CD8-positive, alpha-beta memory T cell (primary cell): ENCODE measurements at places on chromosomes 2 and 18.

DNA sequence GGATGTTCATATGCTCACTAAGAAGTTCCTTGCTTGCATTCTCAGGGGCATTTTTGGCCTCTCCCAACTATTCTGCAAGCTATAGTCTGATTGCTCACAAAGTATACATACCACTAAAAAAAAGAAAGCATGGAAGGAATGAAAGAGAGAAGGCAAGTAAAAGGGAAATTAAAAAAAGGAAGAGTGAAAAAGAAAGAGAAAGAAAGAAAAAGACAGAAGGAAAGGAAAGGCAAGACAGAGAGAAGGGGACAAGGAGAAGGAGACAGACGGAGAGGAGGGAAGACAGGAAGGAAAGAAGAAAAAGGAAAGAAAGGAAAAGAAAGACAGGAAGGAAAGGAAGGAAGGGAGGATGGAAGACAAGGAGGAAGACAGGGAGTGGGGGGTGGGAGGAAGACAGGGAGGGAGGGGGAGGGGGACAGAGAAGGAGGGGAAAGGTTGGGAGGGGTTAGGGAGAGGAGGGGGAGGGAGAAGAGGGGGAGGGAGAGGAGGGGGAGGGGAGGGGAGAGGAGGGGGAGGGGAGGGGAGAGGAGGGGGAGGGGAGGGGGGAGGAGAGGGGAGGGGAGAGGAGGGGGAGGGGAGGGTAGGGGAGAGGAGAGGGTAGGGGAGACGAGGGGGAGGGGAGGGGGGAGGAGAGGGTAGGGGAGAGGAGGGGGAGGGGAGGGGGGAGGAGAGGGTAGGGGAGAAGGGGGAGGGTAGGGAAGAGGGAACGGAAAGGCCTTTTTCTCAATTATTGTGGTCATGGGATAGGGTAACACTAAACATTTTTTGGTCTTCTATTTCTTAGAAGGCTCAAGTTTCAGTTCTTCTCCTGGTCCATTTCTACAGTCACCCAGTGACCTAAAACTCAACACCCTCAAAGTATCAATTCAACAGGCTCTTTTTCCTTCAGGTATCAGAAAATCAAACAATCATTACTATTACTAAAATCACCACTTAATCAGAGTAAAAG lies 50.7 kb downstream of the CERKL start:
- no peak for DNase-seq

DNA sequence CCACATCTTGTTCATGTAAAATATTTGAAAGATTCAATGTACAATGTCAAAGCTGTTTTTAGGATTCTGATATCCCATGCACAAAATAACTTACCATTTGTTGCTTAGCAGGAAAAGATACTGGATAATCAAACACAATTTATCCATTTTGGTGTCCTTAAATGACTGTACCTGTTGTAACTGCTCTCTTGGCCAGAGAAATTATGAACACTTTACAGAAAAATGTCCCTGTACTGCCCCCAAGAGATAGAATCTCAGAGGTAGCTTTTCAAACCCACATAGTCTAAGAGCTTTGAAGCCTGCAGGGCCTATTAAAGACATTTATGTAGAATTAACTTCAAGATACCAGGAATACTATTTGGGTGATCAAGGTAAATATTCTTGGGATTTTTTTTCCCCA lies 12.2 kb upstream of the ME2 start:
- DNase-seq = no peak

GRCh38 chr18:44589693-44590355 lies 90.9 kb upstream of the SETBP1 start:
- DNase-seq = no peak

GRCh38 chr2:199428291-199428690 lies 29.4 kb downstream of the SATB2 start:
- no peak for DNase-seq

DNA sequence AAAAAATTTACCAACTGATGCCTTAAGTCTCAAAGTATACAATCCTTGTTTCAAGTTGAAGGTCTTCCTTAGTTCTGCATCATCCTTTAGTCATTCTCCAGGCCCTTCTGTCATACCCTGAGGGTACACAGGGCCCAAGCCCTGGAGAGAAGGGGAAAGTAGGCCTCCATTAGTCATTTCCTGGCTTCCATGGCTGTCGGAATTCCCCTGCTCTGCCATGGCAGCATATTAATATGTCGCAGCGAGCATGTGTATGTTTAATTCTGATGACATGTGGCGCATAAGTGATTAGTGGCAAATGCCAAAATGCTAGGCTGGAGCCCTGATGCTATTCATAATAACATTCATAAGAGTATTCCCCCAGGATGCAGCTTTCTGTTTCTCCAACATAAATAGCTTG lies 22.1 kb downstream of the GPR39 start:
- DNase-seq = no peak

- DNase-seq = no peak
Observed at GRCh38 chr18:45044787-45045186, 364.1 kb downstream of the SETBP1 start.

DNA sequence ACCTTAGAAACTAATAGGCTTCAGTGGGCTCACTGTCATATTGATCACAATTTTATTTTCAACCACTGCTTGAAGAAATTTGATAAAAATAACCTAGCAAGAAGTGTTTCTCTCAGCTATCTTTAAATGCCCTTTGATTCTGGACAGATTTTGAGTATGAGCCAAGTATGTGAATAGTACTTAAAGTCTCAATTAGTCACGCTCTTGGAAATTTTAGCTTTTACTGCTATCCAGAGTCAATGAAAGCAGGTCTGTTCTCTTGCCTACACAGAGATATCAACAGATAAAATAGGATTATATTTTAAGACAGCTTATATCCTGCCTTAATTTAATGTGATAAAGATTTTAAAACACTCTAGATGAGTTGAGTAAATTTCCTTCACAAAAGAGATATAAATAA lies 337.3 kb downstream of the CBLN2 start:
- DNase-seq = no peak

GRCh38 chr2:73366060-73366459 lies 19.6 kb upstream of the ALMS1 start:
- no peak for DNase-seq

DNA sequence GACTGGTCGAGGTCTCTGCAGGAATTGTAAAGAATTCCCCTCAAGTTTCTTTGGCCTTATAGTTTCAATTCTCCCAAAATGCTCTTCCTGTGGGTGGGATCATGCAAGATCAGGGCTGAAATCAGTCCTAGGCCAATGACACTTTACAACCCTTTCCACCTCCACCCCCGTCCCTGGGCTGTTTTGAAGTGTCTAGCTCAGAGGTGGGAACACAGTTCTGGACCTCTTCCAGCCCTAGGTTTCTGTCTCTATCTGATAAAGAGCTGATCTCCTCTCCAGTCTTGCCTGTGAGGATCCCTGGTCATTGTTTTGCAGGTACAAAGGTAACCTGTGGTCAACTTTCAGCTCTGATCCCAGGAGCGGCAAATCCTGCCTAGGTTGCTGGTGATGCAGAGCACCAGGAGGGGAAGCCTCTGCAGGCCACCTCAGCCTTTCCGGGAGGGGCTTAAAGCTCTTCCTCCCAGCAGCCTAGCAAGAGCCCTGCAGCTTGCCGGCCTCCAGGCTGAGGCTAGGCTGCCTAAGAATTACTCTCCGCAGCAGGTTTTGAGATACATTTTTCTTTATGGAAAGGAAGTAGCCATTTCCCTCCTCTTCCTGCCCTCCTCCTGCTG lies 69.8 kb upstream of the WIPF1 start:
- no peak for DNase-seq

DNA sequence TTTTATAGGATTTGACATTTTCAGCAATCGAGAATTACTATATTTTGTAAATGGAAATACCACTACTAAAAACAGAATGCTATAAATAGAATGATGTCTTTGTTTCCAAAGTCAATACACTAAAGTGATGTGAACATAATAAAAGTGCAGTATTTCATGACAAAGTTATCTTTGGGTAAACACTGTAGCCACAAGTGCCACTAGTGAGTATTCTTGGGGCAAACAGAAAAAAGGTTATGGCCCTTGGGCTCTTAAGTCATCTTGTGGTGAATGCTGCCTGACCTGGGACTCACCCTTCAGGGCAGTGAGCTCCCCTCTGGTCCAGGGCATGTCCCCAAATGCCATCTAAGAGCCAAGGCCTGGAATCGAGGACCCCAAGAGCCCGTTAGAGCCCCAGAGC lies 99.2 kb upstream of the KYNU start:
- no peak for DNase-seq

- DNase-seq = no peak
Observed at GRCh38 chr2:42865884-42866881, 73.8 kb upstream of the HAAO start.

- no peak for DNase-seq
Observed at GRCh38 chr2:234300932-234301823, 195.7 kb downstream of the ARL4C start.

DNA sequence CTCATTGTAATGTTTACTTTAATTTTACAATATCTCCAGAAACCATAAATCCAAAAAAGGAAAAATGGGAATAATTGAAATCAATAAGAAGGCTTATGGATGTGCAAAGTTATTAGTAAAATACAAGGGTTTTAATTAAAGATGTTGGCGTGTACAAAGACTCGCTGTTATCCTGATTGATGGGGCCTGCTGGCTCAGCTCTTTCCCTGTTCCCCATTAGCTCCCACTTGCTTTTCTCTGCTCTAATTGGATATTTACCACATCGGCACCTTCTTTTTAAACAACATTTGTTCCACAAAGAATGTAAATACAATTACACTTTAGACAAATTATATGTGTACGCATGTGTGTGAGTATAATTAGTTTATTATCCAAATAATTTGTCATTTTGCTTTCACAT lies 796.6 kb downstream of the ERBB4 start:
- DNase-seq = no peak

- DNase-seq = no peak
Observed at GRCh38 chr18:33571998-33572787, 5.8 kb upstream of the ASXL3 start.

GRCh38 chr18:79867666-79868065 lies 69.9 kb downstream of the KCNG2 start:
- DNase-seq = no peak

- DNase-seq = no peak
Observed at GRCh38 chr2:216217904-216218260, 108.7 kb downstream of the XRCC5 start.

DNA sequence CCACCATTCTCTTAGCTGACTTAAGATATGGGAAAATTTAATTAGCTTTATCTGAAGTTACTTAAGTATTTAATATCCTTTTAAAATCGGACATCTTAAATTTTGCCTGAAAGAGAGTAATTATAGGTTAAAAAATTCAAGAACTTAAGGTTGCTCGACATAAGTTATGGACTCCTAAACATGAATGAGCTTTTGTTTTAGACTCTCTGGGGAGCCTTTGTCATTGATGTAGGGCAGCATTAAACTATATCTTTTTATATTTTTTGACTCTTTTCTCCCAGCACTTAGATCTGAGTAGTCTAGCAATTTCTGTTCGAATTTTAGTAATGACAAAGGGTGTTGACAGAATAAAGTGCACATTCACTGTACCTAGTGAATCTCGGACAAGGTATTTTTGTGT lies 4.7 kb downstream of the PHLPP1 start:
- no peak for DNase-seq

- DNase-seq = peak; percentile 82
Observed at GRCh38 chr2:96870626-96871255, 861 bp upstream of the SEMA4C start.

DNA sequence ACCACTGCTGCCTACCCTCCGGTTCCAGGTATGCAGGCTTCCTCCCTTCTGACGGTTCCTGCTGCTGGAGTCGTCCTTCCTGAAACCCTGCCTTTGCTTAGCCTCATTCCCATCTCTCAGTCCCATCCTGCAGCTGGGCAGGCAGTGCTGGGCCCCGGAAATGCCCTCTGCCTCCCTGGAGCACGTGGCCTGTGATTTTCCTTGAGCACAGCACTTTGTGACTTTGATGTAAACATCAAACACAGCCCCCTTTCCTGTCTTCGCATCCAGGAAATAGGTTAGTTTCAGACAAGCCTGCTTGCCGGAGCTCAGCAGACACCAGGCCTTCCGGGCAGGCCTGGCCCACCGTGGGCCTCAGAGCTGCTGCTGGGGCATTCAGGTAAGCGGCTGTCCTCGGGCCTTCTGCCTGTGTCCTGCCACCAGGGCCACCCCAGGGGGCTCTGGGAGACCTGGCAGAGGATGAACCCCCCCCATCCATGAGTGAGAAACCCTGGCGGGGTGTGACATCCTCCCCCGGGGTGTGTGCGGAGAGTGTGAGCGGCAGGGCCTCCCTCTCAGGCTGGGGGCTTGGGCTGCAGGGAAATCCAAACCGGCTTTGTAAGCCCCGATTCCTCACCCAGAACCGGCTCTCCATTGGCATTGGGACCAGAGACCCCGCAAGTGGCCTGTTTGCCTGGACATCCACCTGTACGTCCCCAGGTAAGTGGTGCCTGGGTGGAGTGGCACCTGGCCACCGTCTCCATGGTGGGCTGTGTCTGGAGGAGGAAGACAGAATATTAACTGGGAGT lies at the start of gene ZAP70:
Gene ZAP70, plus strand, starts transcription at position 281 of the 788 bp plus-strand sequence. CDS start 10,461 bp downstream, outside the sequence.
- peak; percentile 77 for DNase-seq

DNA sequence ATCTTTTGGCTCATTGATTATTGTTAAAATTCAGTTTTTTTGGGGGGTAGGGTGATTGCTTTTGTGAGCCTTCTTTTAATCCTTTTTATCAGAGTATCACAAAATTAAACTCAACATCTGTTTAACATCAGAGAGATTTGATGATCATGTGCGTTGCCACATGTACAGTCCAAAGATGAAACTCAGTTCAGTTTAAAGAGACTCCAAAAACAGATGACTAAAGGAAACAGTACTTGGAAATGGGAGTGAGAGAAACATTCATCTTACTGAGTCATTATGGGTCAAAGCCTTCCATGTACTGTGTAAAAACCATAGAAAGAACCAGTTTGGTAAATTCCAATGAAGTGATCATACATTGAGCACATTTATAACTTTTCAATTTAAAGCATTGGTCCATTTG lies 53.0 kb downstream of the LYPD6 start:
- DNase-seq = no peak

DNA sequence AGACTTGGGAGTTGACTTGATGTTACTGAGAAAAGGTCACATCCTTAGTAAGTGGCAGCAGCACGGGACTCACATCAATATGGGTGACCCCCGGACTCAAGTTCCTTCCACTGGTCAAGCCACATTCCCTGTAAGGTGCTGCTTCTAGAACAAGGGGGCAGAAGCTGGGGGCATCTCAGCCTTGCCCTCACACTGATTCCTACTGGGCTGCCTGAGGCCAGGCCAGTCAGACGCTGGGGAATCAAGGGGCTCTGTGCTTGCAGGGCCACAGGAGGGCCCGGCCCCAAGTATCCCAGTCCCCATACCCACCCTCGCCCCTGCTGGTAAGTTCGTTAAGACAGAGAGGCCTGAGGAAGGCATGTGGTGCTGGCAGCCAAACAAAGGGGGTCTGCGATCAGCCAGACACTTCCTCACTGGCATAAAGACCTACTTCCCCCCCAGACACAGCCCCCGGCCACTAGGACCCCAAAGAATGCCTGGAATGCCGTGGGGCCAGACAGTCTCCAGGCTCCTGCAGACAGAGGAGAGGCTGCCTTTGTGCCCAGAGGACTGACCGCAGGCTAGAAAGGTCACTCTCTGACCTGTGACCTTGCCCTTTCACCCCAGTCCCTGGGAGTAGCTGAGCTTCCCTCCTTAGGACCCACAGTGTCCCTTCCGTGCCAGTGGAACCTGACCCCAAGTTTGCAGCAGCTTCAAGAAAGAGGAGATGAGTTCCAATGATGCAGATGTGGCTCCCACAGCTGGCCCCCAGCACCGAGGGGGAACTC lies 83.6 kb downstream of the HS1BP3 start:
- no peak for DNase-seq
